ENCODE measurements at places on chromosomes 13 and 19.
A peak's percentile ranks its signal among the peaks of the same experiment; 100 is the strongest.

GRCh38 chr13:94557684-94558235, 38.2 kb downstream of the TGDS start:
- no peak for DNase-seq

DNA sequence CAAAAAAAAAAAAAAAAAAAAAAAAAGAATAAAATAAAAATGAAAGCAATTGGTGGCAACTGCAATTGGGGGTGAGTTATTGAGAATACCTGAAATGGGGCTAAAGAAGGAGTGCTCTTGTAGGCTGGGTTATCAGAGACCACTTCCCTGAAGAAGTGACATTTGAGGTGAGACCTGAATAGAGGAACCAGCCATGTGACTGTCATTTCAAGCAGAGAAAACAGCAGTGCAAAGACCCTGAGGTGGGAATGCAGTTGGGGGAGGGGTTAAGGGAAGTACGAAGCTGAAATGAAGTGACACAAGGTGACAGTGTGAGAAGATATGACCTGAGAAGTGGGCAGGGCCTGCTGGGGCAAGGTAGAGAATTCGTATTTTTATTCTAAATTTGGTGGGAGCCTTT, 4.3 kb upstream of the PALM3 start:
- no peak for DNase-seq

GRCh38 chr13:41823476-41823875, 137.4 kb downstream of the VWA8 start:
- no peak for DNase-seq

GRCh38 chr19:32469795-32470194, 64.2 kb downstream of the DPY19L3 start:
- DNase-seq, result no peak

- peak; percentile 64 for DNase-seq
Measured at GRCh38 chr19:54282686-54283470, 2.0 kb upstream of the LILRB2 start.

DNA sequence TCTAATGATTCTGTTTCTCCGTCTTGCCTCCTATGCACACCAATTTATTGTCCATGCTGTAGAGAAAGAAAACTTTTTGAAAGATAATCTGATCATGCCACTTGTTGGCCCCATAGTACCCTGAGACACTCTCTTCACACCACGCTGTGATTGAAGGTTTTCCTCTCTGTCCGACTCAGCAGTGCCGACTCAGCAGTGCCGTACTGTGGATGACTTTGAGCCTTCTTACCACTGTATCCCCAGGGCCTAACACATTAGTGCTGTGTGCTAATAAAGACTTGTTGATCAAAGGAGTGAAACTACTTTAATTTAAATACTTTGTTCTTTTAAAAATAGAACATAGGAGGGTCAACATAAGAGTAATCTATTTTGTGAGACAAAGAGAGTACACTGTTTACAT, 429.6 kb downstream of the KLF12 start:
- no peak for DNase-seq

- no peak for DNase-seq
Measured at GRCh38 chr19:5211217-5211822, 129.3 kb downstream of the PTPRS start.

All from suppressor macrophage treated with lipopolysaccharide for 1 hour (primary cell).